ENCODE measurements at places on chromosomes 4 and X.
A peak's percentile ranks its signal among the peaks of the same experiment; 100 is the strongest.

- DNase-seq = no peak
These were observed 75.8 kb upstream of the SOD3 start for GRCh38 chr4:24719615-24720014.

DNA sequence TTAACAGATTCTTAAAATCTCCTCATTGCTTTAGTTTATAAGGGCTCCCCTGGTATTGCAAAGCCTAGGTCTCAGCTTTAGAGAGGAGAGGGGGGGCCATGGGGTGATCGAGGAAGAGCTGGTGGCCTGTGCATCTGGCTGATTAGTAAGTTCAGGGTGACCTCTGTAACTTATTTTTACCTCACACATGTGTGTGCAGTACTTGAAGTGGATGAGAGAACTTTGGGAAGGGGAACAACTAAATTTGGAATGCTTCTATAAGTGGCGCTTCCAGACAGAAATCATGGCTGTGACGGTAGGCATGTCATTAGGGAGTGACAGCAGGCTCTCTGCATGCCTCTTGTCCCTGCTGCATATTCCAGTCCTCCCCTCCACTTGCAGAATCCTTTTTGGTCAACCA lies 41.9 kb downstream of the FRAS1 start:
- DNase-seq = no peak

DNA sequence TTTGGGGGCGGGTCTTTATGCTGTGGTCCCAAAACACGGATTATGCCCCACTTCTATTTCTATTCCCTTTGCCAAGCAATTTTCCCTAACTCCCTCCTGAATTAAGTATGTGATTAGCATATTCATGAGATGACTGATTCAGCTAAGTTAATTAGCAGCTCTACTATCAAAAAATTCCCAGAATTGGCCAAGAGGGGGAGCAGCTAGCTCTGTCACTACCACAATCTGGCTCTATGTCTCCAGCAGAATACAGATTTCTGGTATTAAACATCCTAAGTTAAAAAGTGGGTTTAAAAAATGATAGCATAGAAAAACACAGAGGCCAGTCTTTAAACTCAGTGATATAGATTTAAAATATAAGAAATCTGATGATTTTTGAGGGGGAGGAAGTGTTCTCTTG lies 80.3 kb downstream of the GPC4 start:
- peak; percentile 33 for DNase-seq

- DNase-seq = no peak
These were observed 98.2 kb downstream of the HPRT1 start for GRCh38 chrX:134558133-134558532.

DNA sequence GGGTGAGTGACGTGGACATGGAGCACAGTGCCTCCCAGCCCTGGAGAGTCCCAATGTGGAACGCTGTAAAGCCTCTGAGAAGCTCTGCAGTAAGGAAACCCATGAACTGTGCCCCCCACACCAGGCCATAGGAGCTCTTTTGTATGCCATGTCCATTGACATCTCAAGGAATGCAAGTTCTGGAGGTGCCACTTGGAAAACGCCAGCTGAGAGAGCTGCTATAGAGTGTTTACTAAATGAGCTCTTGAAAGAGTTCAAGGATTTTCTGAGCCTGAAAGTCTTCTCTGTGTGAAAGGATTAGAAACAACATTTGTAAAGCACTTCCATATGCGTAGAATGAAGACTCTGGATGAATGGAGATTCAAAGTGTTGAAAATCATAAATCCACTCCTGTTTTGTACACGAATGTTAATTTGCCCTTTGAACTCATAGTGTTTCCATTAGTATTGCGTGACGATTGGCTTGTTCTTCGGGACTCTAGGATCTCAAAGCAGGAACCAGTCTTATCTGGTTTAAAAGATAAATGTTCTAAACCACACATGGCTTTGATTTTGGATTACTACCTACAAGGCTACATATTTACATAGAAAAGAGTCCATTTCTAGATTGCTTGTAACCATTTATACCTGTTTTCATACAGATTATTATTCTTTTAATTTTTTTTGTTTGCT lies 41.8 kb upstream of the STOX2 start:
- DNase-seq = no peak

DNA sequence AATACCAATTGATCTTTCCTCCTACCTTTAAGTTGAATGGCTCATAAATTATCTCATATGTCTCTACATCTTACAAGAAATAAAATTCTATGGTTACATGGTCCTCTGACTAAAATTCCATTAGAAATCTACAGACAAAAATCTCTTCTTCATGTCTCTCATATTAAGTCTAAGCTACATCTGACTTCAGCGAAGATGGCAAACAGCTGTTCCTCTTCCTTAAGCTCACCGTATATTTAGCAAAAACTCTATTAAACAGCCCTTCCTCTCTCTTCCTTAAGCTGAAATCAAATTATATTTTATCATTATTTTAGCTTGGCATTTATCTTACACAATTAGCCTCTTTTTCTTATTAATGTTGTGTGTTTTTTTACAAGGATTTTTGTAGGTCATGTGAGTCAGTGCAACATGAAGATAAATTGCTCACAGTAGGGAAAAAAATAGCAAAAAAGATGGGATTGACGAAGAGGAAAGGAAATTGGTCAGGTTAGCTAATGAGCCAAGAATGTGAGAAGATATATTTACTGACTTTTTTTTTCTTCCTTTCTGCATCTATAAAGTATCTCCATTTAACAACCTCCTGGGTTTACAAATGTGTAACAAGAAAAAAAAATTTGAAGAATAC lies 2412.8 kb downstream of the ARAP2 start:
- DNase-seq = peak; percentile 31

DNA sequence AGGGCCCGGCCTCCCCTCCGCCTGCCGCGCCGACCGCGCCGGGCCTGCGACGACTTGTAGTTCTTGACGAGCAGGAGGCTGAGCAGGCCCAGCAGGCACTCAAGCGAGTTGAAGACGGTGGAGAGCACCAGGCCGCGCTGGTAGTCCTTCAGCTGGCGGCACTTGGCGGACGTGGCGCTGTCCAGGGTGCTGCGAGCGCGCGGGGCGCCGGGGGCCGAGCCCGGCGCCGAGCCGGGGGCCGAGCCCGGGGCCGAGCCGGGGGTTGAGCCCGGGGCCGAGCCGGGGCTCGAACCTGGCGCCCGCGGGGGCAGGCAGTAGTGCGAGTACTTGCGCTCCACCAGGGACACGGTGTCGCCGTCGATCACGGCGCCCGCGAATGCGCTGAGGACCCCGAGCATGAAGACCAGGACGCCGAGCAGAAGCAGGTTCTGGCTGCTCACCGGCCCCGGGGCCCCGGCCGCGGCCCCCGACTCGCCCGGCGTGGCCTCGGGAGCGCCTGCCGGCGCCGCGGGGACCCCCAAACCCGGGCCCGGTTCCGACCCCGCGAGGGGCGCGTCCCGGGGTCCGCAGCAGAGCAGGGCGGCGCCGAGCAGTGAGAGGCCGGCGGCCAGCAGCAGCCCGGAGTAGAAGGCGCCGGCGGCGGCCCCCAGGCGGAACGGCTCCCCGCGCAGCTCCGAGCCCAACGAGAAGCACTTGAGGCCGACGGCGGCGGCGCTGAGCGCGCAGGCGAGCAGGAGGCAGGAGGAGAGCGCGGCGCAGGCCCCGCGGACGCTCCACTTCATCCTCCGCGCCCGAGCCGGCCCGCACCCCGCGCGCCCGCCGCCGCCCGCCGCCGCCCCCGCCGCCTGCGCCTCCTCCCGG lies 584 bp downstream of the TMEM271 start:
- DNase-seq = peak; percentile 82

DNA sequence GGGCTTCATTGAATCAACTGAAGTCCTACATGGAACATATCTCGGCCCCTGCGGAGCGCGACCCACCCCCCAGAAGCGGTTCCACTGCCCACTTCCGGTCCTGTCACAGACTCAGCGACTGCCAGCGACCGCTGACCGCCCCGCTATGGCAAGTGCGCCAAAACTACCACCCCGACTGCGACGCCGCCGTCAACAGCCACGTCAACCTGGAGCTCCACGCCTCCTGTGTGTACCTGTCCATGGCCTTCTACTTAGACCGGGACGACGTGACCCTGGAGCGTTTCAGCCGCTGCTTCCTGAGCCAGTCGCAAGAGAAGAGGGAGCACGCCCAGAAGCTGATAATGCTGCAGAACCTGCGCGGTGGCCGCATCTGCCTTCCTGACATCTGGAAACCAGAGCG lies 14.8 kb upstream of the FAM47A start:
- no peak for DNase-seq

DNA sequence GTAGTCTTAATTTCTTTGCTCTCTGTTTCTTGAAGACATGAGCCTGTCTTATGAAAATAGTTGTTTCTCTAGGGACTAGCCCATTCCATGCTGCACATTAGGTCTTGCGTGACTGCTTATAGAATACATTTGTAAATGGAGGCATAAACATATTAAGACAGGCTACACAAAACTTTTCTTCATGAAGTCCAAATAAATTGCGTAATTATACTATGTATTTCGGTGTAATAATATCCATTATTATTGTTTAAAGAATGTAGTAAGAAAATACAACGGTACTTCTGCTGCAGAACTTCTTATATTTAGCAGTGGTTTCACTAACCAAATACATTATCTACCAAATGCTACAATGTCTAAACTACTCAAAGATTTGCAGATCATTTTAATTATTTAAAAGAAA lies 8.5 kb upstream of the NAA11 start:
- DNase-seq = no peak

DNA sequence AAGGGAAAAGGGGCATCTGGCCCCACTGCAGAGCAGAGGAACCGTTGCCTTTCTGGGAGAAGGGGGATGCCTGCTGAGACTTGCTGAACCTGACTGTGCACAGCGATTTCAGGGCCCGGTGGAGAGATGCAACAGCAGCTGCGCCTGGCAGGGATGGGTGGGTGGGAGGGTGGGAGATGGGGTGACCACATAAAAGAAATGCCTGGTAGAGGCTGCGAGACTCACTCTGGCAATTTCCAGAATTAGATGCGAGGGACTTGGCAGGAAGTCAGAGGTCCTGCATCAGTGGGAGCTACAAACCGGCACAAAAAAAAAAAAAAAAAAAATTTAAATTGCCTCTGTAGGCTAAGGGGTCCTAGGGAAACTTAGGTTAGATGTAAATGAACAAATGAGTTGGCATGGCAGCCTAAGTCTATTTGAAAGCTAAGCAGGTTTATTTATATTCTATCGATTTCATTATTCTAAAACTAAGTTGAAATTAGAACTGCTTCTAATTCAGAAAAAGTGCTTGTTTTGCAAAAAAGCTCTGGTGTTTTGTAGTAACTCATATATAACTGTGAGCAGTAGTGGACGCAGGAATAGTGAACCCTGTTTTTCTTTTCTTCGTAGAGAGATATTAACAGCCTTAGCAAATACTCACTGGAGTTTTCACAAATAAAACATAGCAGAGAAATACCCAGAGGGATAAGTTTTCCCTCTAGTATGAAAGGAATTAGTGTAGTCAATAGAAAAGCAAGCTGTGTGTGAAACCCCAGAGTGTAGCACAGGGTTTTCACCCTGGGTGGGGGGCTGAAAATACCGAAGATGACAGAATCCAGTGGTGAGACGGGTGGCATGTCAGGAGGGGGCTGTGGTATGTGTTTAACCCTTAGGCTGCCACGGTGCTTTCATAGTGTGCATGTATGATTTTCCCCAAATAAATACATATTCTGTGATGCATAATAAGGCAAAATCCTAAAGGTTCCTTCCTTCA lies 130.1 kb downstream of the EGF start:
- no peak for DNase-seq

DNA sequence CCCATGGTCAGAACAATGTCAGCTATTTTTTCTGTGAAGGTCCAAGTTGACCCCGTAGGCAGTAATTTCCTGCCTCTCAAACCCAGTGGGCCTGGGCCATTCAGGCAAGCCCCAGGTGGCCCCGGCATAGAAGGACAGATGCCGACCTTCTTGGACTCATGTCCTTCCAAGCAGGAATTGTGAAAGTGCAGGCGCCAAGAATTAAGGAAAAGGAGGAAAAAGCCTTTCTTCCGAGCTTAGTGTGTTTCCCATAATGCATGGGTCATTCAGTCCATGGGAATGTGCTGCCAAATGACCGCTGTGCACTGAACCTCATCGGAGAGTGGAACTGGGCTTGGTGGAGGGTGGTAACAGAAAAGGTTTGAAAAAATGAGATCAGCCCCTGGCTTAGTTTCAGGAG lies 196.5 kb upstream of the HS3ST1 start:
- DNase-seq = no peak
